ENCODE measurements at places on chromosomes 16 and 17.

DNA sequence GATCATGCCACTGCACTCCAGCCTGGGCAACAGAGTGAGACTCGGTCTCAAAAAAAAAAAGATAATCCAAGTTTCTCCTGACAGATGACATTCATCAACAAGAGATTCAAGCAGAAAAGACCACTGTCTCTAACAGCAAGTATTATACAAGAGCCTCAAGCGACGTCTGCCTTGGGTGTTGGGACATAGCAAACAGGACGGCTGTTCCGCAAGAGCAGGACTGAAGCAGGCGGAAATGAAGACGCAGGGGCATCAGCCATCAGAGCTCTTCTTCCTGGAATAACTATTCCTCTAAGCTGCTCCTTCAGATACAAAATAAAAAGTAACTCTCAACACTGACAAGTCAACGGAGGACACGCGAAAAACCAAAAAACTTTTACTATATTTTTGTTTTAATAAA is 54.0 kb downstream of the ANKRD11 start:
- DNase-seq, result no peak

DNA sequence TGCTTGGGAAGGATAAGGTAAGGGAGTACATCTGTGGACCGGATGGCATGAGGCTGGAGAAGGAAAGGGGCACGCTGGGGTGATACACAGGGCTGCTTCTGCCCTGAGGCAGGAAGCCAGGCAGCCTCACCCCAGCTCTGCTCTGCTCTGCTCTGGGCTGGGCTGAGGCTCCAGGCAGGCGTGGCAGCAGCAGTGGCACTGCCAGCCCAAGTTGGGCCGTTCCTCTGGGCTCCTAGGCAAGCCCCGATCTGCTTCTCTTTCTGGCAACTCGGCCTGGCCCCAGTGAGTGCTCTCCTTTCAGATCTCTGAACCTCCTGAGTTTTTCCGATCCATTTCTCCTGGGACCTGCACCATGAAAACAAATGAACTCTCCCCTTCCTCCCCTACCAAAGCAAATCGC is 44.9 kb downstream of the VAC14 start:
- DNase-seq, result no peak

- peak; percentile 25 for DNase-seq
These were observed 46.9 kb upstream of the NLK start for GRCh38 chr17:27995554-27995953.

GRCh38 chr17:45022655-45023339 is 28.6 kb downstream of the DCAKD start:
- peak; percentile 32 for DNase-seq

GRCh38 chr17:73093286-73093685 is 798 bp upstream of the SLC39A11 start:
- DNase-seq, result no peak

DNA sequence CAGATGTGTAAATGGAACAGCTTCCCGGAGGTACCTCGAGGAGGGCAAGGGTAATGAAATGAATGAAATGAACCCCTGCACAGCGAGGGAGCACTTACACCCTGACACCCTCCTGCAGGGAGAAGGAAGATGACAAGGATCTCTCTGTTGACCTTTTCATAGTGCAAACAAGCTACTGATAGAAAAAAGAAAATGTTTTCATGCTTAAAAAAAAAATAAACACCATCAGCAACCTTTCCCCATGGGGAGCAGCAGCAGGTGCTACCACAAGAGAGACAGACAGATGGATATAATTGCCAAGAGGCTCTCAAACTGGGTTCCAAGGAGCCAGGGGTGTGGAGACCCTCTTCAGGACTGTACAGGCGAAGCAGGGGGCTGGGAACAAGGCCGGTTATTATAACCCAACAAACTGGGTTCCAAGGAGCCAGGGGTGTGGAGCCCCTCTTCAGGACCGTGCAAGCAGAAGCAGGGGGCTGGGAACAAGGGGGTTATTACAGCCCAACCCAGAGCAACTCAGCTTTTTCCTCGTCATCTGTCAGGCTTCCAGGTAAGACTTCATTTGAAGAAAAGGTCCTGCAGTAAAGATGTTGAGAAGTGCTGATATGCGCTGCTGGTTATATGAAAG is 718 bp upstream of the RPH3AL start:
- no peak for DNase-seq

DNA sequence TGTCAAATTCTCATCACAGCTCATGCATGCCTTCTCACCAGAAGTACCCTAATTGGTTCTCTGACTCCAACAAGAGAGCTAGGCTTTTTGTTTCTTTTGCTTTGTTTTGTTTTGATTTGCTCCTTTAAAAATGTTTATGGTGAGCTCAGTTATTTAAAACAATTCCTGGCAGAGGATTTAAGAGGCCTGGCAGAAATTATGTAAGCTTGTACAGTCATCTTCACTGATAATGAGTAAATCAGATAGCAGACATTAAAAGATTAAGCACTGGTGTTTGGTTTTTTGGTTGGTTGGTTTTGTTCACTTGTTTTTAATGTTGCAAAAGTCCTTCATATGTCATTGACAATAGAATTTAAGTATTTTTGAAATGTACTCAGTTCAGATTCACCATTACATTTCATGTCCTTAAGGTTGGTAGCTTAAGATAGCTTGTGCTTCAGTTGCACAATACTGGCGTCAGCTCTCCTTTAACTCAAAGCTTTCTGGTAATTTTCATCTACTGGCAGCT is 378.9 kb downstream of the CDH13 start:
- peak; percentile 19 for DNase-seq

DNA sequence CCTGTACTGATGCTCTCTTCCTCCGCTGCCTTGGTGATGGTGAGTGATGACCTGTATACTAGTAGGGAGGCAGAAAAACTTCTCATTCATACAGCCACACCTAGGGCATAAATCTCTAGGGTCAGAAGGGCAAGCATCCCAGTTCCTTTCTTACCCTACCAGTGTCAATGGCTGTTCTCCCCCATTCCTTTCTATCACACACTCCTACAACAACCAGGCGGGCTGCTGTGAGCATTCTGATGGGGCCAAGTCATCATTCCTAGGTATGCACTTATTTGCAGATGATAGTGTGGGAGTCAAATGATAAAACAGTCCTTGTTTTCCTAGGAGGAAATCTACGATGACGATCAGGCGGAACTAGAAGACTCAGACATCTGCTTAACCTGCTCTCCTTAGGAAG is 14.0 kb upstream of the SLC6A4 start:
- DNase-seq, result no peak

DNA sequence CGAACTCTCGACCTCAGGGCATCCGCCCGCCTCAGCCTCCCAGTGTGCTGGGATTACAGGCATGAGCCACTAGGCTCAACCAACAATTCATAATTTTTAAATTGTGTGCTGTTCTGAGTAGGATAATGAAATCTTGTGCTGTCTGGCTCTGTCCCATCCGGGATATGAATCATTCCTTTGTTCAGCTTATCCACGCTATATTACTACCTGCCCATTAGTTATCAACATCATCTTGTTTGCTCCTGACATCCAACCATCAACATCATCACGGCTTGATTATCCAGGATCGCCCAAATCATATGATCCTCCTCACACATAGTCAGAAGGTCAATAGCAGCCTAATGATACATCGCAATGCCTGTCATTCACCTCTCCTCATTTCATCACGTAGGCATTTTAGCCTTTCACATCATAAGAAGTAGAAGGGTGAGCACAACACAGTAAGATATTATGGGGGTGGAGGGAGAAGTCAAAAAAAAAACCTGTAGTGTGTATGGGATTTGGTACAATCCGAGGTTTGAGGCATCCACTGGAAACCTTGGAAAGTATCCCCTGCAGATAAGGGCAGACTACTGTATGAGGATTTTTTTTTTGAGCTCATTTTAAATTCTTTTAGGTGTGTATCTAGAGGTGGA is 77.0 kb upstream of the SIAH1 start:
- DNase-seq, result peak; percentile 97

DNA sequence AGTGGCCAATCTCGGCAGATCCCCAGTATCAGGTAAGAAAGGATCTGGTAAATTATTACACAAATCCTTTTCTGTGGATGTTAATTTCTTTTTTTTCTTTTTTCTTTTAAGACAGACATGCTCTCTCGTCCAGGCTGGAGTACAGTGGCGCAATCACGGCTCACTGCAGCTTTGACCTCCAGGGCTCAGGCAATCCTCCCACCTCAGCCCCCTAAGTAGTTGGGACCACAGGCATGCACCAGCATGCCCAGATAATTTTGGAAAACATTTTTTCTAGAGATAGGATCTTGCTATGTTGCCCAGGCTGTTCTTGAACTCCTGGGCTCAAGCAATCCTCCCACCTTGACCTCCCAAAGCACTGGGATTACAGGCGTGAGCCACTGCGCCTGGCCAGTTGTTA is 54.0 kb downstream of the GAS7 start:
- DNase-seq, result no peak

DNA sequence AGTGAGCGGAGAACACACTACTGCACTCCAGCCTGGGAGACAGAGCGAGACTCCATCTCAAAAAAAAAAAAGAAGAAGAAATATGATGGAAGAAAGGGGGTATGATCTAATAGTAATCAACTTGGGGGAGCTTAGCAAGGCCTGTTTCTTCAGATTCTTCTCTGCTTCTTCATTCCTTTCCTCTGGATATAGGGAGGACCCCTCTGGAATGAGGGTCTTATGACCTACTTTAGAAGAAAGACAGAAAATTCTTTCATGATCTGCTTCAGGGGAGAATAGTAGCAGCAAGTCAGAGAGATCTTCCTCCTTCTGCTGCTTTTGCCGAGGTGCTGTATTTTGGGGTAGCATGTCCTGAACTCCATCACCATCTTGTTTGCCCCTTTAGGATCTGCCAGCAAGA is 44.9 kb upstream of the ETV4 start:
- no peak for DNase-seq

- DNase-seq, result peak; percentile 66
These were observed 21.6 kb downstream of the VASN start for GRCh38 chr16:4393240-4393600.

GRCh38 chr17:78144147-78144719 is 2.0 kb upstream of the C17orf99 start:
- DNase-seq, result peak; percentile 51

GRCh38 chr17:52157603-52158449 is 688 bp downstream of the CA10 start:
- no peak for DNase-seq

DNA sequence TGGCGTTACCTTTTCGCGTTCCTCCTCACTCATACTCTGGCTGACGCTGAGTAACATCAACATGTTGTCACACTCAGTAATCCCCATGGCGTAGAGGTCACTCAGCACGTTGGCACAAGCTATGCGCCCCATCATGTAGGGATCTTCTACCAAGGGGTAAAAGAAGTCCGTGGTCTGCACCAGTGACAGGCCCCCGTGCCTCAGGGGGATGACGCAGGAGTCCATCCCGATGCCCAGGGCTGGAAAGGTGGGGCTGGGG is 596 bp downstream of the SEPHS2 start:
- DNase-seq, result no peak

DNA sequence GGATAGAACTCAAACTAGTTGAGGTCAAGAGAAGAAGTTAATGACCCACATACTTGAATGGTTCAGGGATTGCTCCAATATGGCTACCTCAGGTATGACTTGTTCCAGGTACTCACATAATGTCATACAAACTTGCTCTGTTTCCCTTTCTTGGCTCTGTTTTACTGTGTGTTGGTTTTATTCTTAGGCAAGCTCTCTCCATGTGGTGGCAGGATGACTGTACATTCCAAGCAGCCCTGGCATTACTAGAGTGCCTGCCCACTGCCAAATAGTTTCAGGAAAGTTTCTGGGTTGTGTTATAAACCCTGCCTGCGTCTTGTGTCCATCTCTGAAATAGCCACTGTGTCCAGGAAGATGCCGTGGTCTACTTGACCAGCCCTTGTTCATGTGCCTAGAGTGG is 476.8 kb downstream of the SHISA9 start:
- DNase-seq, result no peak

GRCh38 chr17:19386974-19387920 is at the start of gene MFAP4:
MFAP4 (minus strand) TSS chr17:19387190; CDS start chr17:19387155, 35 bp downstream.
- DNase-seq, result no peak

DNA sequence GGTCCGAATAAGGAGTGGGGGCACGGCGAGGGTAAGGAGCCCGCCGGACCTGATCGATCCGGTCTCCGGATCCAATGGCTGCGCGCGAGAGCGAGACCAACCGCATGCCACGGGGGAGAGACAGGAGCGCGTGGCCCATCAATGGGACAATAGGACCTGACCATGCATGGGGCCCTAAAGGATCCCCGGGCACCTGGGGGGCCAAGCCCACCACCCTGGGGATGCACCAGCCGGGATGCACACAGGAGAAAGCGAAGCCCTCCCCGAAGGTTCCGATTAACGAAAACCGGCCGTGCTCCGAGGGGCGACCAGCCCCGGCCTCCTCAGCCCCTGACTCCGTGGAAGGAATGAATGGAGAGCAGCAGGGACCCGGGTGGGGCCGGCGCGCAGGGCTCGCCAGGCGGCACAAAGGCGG is 525 bp downstream of the JPT1 start:
- no peak for DNase-seq

GRCh38 chr16:16015849-16016248 is 66.4 kb downstream of the ABCC1 start:
- DNase-seq, result no peak

GRCh38 chr17:78748730-78749317 is 33.2 kb downstream of the CYTH1 start:
- peak; percentile 87 for DNase-seq

GRCh38 chr16:49708491-49708890 is 147.4 kb downstream of the ZNF423 start:
- no peak for DNase-seq

DNA sequence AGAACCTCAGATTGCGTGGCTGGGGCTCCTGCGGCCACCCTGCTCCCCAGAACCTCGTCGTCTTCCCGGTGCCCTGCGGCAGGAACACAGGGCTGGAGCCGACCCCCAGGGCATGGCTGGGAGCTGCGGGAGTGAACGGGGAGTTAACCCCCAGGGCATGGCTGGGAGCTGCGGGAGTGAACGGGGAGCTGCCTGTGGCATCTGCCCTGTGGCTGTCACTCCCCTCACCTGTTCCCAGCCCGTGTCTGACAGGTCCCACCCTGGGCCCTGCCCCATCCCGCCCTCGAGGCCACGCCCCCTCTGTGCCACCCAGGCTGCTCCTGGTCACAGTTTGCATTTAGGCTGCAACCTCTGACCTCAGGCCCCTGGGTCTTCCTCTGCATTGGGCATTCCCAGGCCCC is 39.4 kb upstream of the ACSF3 start:
- no peak for DNase-seq

GRCh38 chr16:89999831-90000574 is 19.3 kb downstream of the DBNDD1 start:
- DNase-seq, result no peak

DNA sequence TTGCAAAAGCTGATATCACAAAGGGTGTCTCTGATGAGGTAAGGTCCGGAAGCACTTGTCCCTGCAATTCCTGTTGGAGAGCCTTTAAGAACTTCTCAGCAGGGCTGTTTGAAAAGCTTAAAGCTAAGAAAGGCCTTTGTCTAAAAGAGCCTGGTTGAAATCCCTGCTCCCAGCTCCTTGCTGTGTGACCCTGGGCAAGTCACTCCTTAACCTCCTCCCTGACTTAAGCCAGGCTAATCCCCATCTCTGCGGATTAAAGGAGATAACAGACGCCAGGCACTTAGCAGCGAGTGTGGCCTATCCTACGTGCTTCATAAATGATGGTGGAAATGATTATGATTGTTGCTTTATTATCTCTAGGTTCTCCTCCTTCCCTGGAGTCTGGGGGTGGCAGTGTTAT is 368.0 kb upstream of the RBFOX1 start:
- no peak for DNase-seq

GRCh38 chr16:49464877-49465504 is 91.4 kb downstream of the C16orf78 start:
- DNase-seq, result no peak
